ENCODE measurements at places on chromosomes 13 and 19.

GRCh38 chr19:11337080-11337479, 2.4 kb downstream of the RAB3D start:
- no peak for DNase-seq

GRCh38 chr19:16406356-16406755, 65.4 kb downstream of the EPS15L1 start:
- DNase-seq = no peak

DNA sequence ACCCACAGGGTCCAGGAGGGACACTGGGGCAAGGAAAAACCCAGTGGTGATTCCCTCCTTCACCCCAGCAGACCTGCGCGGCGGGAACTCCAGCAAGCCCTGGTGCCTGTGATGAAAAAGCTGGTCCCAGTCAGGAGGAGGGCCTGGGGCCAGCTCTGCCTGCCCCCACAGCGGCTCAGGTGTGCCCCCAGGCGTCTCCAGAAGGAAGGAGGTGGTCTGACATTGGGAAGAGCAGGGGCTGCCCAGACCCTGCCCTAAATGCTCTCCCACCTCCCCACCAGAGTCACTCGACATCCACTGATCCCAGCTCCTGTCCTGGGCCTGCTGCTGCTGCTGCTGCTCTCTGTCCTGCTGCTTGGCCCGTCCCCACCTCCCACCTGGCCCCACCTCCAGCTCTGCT, 6.2 kb downstream of the PTH2 start:
- DNase-seq = no peak

DNA sequence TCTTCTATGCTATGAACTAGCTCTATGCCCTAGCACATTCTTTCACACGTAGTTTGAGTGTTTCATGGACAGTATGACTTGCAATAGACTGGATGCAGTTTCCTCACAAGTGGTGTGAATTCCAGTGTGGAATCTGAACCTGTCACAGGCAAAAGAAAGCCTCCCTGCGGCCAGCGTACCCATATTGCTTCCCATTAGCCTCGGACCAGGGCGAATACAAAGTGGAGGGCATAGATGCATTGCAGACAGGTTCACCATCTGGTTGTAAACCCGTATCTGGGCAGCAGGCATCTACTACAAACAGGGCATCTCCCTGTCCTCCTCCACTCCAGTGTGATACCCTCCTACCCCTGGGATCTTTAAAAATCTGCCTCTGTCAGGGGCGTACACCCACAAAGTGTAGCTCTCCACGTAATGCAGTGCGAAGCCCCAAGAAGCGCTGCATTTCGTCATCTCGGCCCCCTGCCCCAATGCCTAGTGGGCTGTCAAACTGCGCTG, 1.4 kb upstream of the CIC start:
- no peak for DNase-seq

GRCh38 chr13:111460548-111461444, 140.4 kb downstream of the TEX29 start:
- no peak for DNase-seq

DNA sequence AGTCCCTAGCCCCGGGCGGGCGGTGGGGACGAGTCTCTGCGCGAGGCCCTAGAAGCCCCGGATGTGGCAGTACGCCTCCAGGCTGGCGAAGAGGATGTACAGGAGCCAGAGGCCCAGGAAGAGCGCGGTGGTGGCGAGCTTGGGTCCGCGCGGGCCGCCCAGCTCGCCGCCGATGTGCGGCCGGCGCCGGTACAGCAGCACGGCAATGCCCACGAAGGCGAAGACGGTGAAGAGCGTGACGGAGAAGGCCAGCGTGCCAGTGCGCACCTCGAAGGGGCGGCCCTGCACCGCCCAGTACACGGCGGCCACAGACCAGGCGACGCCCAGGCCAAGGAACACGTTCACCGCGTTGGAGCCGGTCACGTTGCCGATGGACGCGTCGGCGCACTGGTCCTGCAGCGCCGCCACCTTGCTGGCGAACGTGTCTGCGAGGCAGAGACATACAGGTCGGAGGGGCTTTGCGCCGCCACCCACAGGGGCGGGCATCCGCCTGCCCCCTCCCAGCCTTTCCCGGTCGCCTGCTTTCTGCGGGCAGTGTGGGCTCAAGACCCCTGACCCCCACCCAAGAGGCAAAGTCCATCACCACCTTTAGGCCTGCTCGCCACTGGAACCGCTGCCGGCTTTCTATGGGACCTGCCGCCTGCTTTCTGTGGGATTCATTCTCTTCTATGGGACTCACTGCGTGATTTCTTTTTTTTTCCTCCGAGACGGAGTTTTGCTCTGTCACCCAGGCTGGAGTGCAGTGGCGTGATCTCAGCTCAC, 10.9 kb upstream of the MEIS3 start:
- DNase-seq = peak; percentile 16

- DNase-seq = no peak
Observed at GRCh38 chr13:20175907-20176652, 15.2 kb upstream of the GJA3 start.

DNA sequence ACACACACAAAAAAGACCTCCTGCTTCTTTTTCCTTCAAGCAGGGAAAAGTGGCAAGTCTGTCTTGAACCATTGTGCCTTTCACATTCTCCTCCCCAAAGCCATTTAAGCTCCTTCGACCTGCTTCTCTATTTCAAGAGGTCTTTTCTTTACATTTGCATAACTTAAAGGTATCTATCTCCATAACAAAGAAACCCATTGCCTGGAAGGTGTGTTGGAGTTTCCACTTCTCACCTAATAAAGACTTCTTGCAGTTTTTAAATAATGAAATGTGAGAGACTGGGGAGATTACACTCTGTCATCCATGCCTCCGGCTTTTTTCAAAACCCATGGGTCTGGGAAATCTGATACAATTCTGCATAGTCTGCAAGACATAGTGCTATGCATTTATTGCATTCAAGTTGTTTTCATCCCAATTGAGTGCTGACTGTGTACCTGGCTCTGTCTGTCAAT, 41.8 kb upstream of the NBEA start:
- DNase-seq = no peak

DNA sequence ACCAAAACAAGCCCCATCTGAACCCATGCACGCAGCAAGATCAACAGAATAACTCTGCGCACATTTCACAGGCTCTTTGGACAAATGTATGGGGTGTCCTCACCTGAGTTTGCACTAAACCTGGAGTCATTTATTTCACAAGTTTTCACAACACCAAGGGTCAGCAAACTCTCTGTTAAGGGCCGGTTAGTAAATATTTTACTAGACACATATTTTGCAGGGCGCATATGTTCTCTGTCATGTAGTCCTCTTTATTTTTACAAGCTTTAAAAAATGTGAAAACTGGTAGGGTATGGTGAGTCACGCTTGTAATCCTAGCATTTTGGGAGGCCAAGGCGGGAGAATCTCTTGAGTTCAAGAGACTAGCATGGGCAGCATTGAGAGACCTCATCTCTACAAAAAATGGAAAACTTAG, 45.5 kb upstream of the DPRX start:
- DNase-seq = no peak

- peak; percentile 79 for DNase-seq
Observed at GRCh38 chr13:73765651-73766384, 368.4 kb downstream of the KLF12 start.

DNA sequence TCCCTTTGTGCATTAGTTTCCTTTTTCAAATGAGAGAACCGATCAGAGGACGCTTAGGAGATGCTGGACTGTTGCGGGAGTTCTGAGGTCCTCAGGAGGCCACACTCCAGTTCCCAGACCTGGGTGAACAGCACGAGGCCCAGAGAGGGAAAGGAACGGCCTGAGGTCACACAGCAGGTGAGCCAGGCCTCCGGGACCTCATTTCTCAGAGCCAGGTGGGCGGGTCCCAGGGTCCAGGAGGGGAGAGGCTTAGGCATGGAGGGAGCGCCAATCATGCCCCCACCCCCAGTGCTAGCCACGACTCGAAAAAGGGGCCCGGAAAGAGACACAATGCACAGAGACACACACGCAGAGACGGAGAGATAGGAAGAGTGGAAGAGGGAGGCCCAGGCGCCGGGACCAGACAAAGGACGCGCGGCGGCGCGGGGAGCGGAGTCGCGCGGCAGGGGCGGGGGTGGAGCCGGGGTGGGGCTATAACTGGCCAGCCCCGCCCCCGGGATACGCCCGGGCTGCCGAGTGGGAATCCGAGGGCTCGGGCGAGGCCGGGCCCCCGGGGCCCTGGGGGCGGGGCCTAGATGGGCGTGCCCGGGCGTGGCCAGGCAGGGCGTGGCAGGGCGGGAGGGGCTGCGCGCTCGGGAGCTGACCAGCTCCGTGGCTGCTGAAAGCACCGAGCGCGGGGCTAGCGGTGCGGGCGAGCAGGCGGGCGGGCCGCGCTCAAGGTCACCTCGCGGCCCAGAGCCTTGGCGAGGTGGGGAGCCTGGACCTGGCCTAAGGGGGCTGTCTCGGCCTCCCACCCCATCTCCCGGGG, 1.6 kb downstream of the ELAVL3 start:
- peak; percentile 25 for DNase-seq

DNA sequence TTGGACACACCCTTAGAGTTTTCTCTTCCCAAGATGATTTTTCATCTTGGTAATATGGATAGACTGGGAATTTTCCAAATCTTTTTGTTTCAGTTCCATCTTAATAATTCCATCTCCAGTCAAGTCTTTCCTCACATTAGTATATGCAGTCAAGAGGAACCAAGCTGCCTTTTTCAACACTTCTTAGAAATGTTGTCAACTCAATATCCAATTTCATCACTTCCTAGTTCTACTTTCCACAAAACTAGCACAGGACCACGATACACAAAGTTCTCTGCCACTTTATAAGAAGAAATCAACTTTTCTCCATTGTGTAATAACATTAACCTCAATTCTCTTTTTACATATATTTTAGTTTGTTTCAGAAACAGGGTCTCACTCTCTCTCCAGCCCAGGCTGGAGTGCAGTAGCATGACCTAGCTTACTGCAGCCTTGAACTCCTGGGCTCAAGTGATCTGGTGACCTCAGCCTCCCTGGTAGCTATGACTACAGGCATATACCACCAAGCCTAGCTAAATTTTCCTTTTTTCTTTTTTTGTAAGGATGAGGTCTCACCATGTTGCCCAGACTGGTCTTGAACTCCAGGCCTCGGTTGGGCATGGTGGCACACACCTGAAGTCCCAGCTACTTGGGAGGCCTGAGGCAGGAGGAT, 15.5 kb downstream of the ZNF443 start:
- DNase-seq = no peak

- DNase-seq = peak; percentile 79
Observed at GRCh38 chr19:2327773-2328400, 499 bp downstream of the LSM7 start.

GRCh38 chr19:38649305-38650171, 2.1 kb downstream of the ACTN4 start:
- no peak for DNase-seq

DNA sequence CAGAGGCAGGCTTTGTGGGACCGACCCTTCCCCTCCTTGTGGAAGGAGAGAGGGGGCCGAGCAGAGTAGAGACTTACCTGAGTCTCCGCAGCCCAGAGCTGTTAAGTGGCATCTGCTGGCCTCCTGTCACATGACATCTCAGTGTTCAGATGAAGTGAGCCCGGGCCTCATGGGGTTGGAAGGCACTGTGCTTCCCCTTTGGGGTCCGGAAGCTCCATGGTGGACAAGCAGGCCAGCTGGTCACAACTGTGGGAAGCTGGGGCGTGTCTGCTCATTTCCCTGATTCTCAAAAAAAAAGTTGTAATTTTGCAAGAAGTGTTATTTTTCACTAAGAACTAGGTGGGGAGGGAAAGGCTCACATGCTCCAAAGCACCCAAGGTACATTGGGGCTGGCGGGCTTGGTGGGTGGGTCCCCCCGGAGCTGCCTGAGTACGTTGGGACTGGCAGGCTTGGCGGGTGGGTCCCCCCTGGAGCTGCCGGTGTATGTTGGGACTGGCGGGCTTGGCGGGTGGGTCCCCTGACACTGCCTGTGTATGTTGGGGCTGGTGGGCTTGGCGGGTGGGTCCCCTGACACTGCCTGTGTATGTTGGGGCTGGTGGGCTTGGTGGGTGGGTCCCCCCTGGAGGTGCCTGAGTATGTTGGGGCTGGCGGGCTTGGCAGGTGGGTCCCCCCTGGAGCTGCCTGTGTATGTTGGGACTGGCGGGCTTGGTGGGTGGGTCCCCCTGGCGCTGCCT, 18.2 kb upstream of the DCUN1D2 start:
- DNase-seq = no peak

- DNase-seq = no peak
Observed at GRCh38 chr13:29909081-29909730, 58.8 kb upstream of the UBL3 start.

GRCh38 chr13:76596216-76596615, 290.0 kb downstream of the KCTD12 start:
- no peak for DNase-seq

- no peak for DNase-seq
Observed at GRCh38 chr13:42497798-42498197, 76.2 kb upstream of the TNFSF11 start.

DNA sequence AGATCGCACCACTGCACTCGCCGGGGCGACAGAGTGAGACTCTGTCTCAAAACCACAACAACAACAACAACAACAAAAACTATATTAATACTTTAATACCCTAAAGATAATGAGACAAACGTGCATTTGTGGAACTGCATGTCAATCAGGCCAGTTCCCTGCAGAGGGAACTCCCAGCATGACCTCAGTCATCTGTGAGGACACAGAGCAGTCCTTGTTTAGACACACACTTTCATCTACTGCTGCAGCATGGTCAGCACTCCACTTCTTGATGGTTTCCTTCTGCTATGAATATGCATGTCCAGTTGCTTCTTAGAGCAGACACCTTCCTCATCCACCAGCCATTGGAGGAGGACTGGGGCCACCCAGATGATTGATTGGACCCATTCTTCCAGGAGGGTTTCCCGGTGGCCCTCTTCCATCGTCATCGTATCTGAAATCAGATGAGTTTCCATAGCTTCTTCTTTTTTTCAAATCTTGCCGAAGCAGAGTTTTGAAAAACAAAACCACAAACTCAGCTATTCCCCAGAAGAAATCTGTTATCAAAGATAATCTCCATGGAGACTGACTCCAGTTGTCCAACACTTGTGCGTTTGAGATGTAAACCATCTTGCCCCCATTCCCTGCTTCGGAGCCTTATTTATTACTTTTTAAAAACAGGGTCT, 26.5 kb downstream of the ZNF607 start:
- DNase-seq = no peak

Measured in CD4-positive, alpha-beta T cell treated with Interleukin-1 beta for 1 hour (primary cell).